ENCODE measurements at places on chromosomes 16 and 17. TPM values are rescaled to one million over a fixed set of nuclear protein-coding genes. Genes with fewer than 3 reads are reported as not detected.
A peak's percentile ranks its signal among the peaks of the same experiment; 100 is the strongest.

DNA sequence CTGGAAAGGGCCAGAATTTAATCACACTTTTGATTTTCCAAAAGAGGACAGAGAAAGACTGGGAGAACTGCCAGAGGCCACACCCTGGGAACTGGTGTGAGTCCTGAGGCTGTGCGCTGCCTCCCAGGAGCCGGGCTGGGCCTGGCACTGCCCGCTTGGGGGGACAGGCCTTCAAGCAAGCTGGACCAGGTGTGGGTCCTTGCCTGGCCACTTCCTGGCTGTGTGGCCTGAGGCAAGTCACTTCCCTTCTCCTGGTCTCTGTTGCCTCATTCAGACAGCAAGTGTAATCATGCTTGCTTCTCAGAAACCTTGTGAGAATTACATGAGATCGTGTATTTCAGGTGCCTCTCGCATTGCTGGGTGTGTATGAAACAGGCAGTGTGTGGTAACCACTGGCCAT is 143.0 kb downstream of the SNX29 start:
- peak; percentile 47 for DNase-seq

- DNase-seq, result no peak
These were observed 11.7 kb upstream of the FAM83G start for GRCh38 chr17:19016297-19016696.

- DNase-seq, result no peak
These were observed 177.7 kb downstream of the MYO1D start for GRCh38 chr17:32699247-32699646.

- DNase-seq, result peak; percentile 41
These were observed 18.3 kb upstream of the WFIKKN2 start for GRCh38 chr17:50816771-50817751.

DNA sequence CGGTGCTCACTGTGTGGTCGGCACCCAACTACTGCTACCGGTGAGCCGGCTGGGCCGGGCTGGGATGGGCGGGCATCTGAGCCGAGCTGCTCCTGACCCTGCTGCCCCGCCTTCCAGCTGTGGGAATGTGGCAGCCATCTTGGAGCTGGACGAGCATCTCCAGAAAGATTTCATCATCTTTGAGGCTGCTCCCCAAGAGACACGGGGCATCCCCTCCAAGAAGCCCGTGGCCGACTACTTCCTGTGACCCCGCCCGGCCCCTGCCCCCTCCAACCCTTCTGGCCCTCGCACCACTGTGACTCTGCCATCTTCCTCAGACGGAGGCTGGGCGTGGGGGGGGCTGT is 6.9 kb downstream of the TBX6 start:
- DNase-seq, result peak; percentile 67

DNA sequence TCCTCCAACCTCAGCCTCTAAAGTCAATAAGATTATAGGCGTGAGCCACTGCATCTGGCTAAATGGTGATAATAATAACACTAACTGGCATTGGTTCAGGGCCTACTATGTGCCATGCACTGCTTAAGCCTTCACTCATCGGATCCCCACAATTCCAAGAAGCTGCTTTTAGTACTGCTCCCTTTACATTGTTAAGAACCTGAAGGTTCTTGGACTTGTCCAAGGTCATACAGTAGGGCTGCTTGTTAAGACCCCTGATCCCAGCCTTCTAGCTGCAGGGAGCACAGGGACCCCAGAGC is 6.6 kb downstream of the SREBF1 start:
- DNase-seq, result no peak

- no peak for DNase-seq
These were observed 32.8 kb downstream of the WNT3 start for GRCh38 chr17:46785696-46786095.

- peak; percentile 86 for DNase-seq
These were observed 14.6 kb downstream of the SMTNL2 start for GRCh38 chr17:4598776-4599504.

GRCh38 chr17:81035521-81036196 is 708 bp downstream of the BAIAP2 start:
- DNase-seq, result peak; percentile 50

- no peak for DNase-seq
These were observed 372.5 kb upstream of the CDH8 start for GRCh38 chr16:62408760-62409159.

- DNase-seq, result no peak
These were observed 85.6 kb upstream of the RPRML start for GRCh38 chr17:47064684-47065083.

DNA sequence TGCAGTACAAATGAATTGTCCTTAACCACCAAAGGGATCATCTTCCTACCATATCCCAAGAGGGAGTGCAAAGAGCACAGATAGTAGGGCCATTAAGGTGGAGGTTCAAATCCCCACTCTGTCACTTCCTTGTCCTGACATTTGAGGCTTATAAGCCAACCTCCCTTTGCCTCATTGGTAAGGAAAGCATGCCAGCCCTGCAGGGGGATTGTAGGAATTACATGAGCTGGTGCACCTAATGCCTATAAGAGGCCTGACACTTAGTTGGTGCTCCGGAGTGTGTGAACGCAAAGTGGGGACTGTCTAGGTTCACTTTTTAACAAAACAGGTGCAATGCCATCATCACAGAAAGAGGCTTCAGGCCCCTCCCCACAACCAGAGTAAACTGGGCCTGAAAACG is 374.4 kb downstream of the SNX29 start:
- no peak for DNase-seq

DNA sequence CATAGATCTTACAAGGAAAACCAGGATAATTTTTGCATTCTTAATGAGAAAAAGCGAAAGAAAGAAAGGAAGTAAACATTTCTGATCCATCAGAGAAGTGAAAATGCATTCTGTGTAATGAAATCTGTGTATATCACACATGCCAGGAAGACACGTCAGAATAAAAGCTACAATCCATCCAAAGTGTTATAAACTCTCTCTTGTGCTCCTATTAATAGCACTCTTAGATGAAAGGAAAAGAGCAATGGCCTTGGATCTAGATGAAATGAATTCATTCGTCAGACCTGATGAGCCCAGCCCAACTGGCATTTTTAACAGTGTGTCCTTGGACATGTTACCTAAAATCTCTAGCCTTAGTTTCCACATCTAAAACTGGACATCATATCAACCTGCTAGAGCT is 885.5 kb downstream of the CDH11 start:
- no peak for DNase-seq

DNA sequence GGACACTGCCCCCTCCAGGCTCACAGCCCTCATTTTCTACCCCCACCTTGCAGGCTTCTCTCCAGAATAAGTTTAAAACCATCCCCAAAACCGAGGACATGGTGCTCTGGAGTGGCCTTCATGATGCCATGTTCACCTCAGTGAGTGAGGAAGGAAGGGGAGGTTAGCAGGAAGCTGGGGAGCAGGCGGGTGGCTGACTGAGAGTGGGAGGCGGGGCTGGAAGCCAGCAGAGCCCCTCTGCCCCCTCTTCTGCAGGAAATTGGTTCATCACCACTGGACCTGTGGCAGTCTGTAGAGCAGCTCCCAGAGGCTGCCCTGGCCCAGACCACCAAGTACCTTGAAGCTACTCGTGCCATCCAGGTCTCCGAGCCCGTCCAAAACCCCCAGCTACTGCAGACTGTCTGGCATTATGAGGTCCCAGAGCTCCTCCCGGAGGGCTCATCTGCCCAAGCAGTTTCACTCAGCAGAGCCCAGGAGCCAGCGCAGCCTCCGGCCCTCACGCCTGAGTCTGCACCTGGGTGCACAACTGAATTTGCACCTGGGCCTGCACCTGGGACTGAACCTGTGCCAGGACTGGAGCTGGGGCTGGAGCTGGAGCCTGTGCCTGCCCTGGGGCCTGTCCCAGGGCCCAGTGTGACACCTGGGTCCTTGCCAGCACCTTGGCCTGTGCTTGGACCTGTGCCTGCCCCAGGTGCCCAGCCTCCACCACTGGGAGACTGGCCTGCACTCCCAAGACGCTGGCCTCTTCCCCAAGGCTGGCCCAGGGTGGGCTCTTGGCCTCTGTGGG is 19.0 kb downstream of the C16orf96 start:
- DNase-seq, result no peak

- no peak for DNase-seq
These were observed 6.7 kb upstream of the OR4D1 start for GRCh38 chr17:58141505-58141904.

GRCh38 chr17:33779234-33779591 is 475.9 kb upstream of the CCL2 start:
- DNase-seq, result peak; percentile 68

GRCh38 chr17:80804466-80804865 is 187.2 kb upstream of the CHMP6 start:
- no peak for DNase-seq

- DNase-seq, result peak; percentile 31
These were observed 149.9 kb downstream of the CLEC16A start for GRCh38 chr16:11094075-11094856.

- no peak for DNase-seq
These were observed 244.6 kb upstream of the MAF start for GRCh38 chr16:79845033-79845733.

GRCh38 chr17:82086941-82087906 is 10.8 kb downstream of the FASN start:
- DNase-seq, result no peak

DNA sequence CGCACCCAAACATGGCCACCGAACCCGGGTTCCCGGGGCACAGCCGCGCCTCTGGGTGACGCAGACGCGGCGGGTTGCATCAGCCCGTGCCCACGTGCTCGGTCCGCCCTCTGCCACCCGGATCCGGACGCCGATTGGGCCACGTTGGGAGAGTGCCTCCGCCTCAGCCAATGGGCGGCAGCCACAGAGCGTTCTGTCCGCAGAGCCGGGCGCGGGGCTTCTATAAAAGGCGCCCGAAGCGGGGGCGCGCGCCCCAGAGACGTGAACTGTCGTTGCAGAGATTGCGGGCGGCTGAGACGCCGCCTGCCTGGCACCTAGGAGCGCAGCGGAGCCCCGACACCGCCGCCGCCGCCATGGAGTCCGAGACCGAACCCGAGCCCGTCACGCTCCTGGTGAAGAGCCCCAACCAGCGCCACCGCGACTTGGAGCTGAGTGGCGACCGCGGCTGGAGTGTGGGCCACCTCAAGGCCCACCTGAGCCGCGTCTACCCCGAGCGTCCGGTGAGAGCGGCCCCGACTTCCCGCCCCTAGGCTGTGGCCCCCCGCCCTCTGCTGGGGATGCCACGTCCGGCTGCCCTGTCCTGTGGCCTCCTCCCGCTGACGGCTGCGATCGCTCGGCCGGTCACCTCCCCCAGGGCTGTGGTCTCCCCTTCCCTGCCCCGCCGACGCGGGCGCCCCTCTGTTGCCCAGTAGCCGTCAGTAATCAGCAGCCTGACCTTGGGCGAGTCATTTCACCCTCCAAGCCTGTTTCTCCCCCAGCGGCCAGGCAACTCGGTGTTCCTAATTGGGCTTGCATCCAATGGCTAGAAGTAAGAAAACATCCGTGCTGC is at the start of gene HERPUD1:
TSS of gene HERPUD1 (plus strand) at position 251 of the 829 bp plus-strand sequence. CDS start at position 354, 103 bp downstream.
- peak; percentile 98 for DNase-seq

DNA sequence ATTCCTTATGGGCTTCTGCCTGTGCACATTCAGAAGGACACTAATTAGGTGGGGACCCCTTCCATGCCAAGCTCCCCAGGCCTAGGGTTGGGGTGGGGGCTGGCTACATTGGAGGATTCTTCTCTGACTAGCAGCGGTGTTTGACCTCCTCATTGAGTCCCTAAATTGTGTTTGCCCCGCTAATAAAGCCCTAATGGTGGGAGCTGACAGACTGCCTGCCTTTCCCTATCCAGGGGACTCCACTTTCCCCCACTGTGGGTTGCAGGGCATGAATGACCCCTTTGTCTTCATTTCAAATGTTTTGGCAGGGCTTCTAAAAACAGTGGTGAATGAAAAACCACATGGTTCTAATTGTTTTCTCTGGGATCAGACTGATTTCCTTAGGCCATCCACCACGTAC is 476.8 kb upstream of the CDH11 start:
- DNase-seq, result no peak

DNA sequence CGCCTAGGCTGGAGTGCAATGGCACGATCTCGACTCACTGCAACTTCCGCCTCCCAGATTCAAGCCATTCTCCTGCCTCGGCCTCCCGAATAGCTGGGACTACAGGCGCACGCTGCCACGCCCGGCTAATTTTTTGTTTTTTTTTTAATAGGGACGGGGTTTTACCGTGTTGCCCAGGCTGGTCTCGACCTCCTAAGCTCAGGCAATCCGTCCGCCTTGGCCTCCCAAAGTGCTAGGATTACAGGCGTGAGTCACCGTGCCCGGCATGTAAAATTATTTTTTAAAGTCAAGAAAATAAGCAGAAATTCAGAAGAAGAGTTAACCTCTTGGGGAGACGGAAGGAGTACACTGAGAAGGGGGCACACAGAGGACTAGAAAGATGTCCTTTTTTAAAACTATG is 27.5 kb downstream of the CDYL2 start:
- no peak for DNase-seq

DNA sequence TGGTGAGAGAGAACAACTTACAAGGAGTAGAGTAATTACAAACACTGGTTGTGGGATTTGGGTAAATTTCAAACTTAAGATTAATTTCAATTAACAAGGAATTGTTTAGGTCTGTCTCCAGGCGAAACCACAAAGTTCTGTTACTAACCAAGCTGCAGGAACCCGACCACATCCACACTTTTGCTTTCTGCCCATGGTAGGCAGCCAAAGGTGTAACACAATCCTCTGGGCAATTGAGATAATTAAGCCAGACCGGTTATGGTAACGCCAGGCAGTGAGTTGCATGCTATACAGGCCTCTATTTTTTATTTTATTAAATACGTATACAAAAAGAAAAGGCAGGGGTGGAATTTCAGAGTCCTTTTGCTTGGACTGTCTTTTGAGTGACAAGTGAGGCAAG is 12.0 kb downstream of the KCNJ2 start:
- no peak for DNase-seq

DNA sequence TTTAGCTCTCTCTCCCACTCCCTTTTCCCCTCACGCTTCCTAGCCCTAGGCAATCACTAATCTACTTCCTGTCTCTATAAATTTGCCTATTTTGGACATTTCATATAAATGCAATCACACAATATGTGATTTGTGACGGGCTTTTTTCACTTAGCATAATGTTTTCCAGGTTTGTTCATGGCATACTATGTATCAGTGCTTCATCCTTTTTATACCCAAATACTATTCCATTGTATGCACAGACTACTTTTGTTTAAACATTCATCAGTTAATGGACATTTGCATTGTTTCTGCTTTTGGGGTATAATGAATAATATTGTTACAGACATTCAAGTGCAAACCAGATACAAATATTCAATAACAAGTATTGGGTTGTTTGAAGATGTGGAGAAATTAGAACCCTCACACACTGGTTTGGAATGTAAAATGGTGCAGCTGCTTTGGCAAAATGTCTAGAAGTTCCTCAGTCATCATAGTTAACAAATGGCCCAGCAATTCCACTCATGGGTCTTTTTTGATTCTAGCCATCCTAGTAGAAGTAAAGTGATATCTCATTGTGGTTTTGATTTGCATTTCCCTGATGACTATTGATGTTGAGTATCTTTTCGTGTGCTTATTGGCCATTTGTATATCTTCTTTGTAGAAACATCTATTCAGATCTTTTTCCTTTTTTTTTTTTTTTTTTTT is 67.7 kb downstream of the TBX4 start:
- no peak for DNase-seq

Gene DNAH9
- total RNA-seq, result not detected

Gene RCVRN
- not detected for total RNA-seq

Gene TBC1D3K
- total RNA-seq, result not detected

Gene ZNF500
- total RNA-seq, result 14.1 TPM

Gene KRT9
- total RNA-seq, result not detected

Gene CCL4L2
- not detected for total RNA-seq

Gene CLEC19A
- not detected for total RNA-seq

Gene CDH8
- not detected for total RNA-seq

Gene ABCC1
- total RNA-seq, result 34.6 TPM
